ENCODE measurements at places on chromosomes 3 and 15.

- no peak for DNase-seq
These were observed 191.6 kb upstream of the STT3B start for GRCh38 chr3:31341130-31341529.

GRCh38 chr3:99962703-99963102 lies 145.0 kb downstream of the CMSS1 start:
- no peak for DNase-seq

- DNase-seq: no peak
These were observed 53.6 kb downstream of the LMCD1 start for GRCh38 chr3:8555113-8555661.

GRCh38 chr3:194906970-194907629 lies 221.4 kb downstream of the FAM43A start:
- no peak for DNase-seq

- DNase-seq: no peak
These were observed 28.2 kb upstream of the ST6GAL1 start for GRCh38 chr3:186902154-186902553.

DNA sequence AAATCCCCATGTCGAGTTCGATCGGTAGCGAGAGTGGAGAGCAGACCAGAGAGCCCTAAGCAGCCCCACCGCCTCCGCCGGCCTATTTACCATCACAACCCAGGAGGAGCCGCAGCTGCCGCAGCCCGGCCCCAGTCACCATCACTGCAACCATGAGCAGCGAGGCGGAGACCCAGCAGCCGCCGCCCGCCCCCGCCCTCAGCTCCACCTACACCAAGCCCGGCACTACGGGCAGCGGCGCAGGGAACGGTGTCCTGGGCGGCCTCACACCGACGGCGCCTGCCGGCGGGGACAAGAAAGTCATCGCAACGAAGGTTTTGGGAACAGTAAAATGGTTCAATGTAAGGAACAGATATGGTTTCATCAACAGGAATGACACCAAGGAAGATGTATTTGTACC lies 89.5 kb upstream of the TPM1 start:
- no peak for DNase-seq

DNA sequence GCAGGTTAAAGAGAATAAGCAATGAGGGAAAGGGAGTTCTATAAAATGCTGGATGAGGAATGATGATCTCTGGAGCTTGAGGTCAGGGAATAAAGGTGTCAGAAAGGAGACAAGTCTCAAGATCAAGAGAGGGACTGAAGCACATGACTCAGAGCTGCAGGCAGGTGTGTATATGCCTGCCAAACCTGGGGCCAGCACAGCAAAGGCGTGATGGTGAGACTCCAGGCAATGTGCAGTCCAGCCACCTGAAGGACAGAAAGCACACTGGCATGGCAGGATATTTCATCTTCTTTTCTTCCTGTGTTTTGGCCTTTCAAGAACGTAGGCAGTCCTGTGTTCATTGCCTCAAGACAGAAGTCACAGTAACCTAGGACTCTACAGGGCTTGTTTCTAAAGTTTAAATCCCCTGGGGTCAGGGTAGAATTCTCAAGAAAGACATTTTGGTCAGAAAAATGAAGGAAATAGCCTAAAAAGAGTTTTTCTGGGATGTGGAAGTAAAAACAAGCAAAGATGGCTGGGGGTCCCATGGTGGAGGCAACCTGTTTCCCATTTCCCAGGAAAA lies 55.5 kb upstream of the TOPAZ1 start:
- no peak for DNase-seq

DNA sequence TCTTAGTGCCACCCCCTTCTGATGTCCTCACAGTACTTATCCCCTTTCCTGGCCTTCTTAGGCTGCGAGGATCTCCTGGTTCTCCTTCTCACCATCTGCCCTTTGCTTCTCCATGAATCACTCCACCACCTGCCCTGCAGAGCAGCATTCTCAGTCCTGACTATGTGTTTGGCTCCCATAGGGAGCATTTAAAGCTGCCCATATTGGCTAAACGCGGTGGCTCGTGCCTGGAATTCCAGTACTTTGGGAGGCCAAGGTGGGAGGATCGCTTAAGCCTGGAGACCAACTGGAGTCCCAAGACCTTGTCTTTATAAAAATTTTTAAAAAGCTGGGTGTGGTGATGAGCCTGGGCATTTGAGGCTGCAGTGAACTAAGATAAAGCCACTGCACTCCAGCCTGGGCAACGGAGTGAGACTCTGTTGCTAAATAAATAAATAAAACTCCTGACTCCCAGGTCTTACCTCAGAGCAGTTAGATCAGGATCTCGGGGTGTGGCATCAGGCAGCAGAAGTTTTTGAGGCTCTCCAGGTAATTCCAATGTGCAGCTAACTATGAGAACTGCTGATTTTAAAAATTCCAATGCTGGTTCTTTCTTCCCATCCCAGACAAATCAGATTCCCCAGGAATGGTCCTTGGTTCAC lies 36.2 kb upstream of the TLE3 start:
- DNase-seq: no peak

DNA sequence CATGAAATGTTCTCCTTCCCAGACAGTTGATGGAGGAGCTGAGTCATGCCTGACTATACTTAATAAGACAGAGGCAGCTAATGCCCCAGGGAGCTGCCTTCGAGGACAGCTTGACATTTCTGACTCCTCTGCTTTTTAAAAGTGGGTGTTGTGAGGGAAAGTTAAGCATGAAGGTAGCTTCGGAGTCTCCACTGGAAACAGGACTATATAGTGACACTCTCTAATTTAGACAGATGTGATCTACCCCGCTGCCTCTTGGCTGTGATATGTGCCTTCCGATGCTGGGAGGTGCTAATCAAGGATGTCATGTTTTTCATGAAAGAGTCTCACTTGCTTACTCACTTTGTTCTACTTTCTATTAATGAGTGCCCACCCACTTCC lies 72.7 kb downstream of the IL1RAP start:
- DNase-seq: peak; percentile 30

DNA sequence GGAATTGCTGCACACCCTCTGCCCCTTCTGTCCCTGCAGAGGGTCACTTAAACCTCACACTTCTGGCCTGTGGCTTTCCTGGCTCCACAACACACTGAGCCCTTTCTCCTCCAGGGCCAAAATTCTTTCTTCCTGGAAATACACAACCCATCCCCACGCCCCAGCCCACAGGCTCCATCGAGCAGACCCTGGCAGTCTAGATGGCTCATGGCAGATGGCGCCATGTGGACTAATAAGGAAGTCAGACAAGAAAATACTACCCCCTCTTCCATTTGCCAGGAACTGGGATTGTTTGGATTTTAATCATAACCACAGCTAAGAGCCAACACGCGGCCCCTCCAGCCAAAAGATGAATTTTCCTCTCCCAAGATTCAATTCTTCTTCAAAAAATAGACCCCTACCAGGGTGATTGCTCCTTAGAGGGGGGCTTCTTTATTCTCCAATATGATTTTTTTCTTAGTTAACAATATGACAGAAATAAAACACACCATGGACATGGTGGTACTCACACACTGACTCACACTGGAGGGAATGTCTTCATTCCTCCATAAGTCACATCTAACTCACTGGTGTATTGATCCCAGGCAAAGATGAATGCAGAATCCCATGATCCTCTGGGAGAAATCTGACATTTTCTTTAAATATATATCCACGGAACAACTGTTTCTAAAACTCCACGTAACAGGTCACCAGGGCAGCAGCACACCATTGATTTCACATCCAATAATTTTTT lies 111.5 kb downstream of the NTRK3 start:
- DNase-seq: no peak

GRCh38 chr15:29988701-29989100 lies 94.1 kb upstream of the GOLGA8J start:
- DNase-seq: no peak

- no peak for DNase-seq
These were observed 4.6 kb downstream of the FAM3D start for GRCh38 chr3:58661836-58662420.

DNA sequence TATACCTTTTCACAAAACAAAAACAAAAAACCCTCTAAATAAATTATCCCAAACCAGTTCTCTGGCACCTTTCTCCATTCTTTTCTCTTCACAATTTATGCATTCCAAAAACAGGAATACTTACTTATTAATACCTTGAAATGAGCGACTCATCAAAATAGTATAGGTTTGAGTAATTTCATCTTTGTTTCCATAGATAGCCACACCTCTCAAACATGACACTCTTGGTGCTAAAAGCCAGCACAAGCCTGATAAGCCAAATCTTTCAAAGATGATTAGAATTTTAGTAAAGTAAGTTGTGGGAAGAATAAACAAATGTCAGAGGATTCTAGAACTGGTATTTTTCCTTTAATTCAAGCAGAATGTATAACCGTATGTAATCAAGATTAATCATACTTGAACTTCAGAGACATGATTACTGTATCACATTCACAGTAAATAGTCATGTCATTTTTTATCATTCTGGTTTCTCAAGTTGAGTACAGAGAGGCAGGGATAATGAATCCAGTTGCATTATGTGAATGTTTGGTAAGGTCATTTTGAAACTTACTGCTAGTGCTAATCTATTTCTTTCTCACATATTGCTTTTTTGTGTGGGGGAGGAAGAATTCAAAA lies 12.1 kb upstream of the WDR5B start:
- DNase-seq: no peak

DNA sequence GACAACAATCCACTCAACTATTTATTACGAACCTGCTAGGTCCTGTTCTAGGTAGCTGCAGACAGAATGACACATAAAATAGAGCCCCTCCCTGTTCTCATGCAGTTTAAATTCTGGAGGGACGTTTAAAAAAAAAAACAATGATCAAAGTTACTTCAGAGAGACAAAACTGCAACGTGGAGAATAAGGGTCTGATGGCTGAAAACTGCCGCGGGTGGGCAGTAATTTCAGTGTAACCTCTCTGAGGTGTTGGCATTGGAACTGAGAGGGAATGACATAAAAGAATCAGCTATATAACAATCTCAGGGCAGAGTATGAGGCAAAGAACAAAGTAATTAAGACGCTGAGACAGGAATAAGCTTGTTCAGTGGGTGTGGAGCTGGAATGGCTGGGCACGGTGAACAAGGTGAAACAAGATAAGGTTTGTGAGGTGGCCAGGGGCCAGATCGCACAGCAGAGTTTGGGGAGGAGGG lies 19.5 kb downstream of the TBL1XR1 start:
- DNase-seq: no peak

DNA sequence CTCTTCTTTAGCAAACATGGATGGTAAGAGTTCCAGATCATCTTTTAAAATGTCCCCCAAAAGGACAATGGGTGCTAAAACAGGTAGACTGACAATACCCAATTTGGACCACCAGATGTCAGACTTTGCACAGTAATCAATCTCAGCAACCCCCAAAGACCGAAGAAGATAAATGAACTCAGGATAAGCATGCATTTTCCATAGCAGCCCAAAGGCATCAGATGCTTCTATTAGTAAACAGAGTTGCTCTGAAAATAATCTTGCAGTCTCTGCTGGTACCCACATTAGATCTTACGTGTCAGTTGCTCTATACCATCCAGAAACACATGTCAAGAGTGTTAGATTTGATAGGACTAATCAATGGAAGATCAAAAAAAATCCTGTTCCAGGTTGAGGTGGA lies 20.6 kb downstream of the MYH15 start:
- no peak for DNase-seq

- DNase-seq: no peak
These were observed 17.5 kb upstream of the EIF2B5 start for GRCh38 chr3:184117636-184118035.

GRCh38 chr15:77461486-77461885 lies 40.8 kb downstream of the HMG20A start:
- DNase-seq: no peak

DNA sequence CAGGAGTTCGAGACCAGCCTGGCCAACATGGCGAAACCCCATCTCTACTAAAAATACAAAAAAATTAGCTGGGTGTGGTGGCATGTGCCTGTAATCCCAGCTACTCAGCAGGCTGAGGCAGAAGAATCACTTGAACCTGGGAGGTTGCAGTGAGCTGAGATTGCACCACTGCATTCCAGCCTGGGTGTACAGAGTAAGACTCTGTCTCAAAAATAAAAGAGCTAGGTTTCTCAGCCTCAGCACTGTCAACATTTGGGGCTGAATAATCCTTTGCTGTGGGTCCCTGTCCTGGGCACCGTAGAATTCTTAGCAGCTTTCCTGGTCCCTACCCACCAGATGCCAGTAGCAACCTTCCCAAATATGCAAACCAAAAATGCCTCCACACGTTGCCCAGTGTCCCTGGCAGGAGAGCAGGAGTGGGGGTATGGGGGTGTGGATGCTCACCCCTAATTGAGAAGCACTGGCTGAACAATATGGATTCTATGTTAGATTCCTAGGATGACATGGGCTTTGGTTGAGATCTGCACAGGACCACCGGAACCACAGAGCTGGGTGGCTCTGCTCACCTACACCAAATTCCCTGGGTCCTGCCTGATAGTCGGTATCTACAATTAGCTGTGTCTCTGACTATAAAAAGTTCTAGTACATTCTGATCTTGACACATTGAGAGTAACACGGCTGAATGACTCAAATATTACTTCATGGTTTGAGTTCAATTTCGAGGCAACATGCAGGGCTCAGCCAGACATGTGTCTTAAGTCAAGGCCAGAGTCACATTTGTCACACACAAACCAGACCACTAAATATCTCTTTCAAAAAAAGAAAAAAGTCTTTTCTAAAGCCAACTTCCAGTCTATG lies 577.0 kb upstream of the MDFIC2 start:
- no peak for DNase-seq

DNA sequence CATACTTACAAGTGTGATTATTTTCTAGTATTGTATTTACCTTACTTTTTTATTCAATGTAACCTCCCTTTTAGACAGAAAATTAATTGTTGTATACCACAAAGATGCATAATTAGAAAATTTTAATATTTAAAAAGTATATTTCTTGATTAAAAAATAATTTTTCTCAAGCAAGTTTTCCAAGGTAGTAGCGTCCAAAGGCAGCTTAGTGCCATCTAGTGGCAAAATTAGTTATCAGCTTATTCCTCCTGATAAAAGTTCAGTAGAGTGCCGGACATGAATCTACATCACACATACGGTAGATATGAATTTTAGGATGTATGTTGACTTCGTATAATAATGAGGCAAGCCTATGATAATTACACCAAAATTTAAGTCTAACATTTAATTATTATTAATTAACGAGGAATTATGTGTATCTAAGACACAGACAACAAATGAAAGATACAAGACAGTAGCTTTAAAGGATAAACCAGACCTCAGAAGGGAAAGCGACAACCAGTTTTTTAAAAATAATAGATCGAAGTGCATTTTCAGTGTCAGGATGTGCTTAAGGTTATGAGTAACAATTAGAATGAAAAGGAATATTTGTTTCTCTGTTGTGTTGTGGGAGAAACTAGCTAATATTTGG lies 405.9 kb downstream of the ROBO1 start:
- DNase-seq: no peak

- no peak for DNase-seq
These were observed 78.5 kb downstream of the TMCO5A start for GRCh38 chr15:38012894-38013293.

DNA sequence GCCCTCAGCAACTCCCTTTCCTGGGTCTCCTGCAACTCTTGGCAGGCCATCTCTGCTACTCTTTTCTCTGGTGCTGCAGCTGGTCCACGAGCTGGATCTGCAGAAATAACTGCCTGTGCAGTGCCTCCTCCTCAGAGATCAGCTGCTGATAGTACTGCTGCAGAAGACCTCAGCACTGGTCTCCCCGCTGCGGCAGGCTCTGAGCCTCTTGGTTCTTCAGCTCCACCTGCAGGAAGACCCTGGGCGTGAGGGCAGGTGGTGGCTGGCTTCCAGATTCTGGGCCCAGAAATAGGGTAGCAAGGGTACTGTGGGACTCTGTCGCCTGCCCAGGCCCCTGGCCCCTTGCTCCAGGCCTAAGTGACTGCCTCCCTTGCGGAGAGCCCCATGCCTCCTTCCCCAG lies 79.7 kb upstream of the C2CD4B start:
- no peak for DNase-seq

GRCh38 chr15:99366013-99366412 lies 114.7 kb downstream of the LRRC28 start:
- DNase-seq: no peak

- no peak for DNase-seq
These were observed 14.9 kb downstream of the POLG start for GRCh38 chr15:89319678-89320077.

All from stimulated activated CD4-positive, alpha-beta T cell treated with anti-CD3 and anti-CD28 coated beads, Interleukin-4, amount 100 ng/mL, for 48 hours (primary cell).